Activated CD4-positive, alpha-beta T cell treated with anti-CD3 and anti-CD28 coated beads, Interleukin-2, amount 10 ng/mL, durations not matched to agents 24 days and 14 days (primary cell): ENCODE measurements at places on chromosomes 12 and 14. TPM values are rescaled to one million over a fixed set of nuclear protein-coding genes. Genes with fewer than 3 reads are reported as not detected.

LTBP2 gene
- 0.05 TPM in 1 of 2 replicates, not detected in the other for total RNA-seq

GPRC5D gene
- not detected in 2 replicates for total RNA-seq

TBC1D30 gene
- total RNA-seq: 0.95 and 1.7 TPM in 2 replicates

TAS2R9 gene
- total RNA-seq: not detected in 2 replicates

GLT1D1 gene
- total RNA-seq: 2.2 TPM in 2 replicates

SYNE3 gene
- 45.2 and 46.3 TPM in 2 replicates for total RNA-seq

LIN7A gene
- total RNA-seq: 0.31 and 0.51 TPM in 2 replicates

TAC3 gene
- 0.57 TPM in 1 of 2 replicates, not detected in the other for total RNA-seq

SYNDIG1L gene
- not detected in 2 replicates for total RNA-seq

- H3K4me1 ChIP-seq: peaks cover 7% of the 10 kb centered on the region
- DNase-seq: no peak
- H3K27me3 ChIP-seq: peaks cover 32% of the 10 kb centered on the region
- H3K36me3 ChIP-seq: no peaks in the 10 kb centered on the region
- no peak overlapping the region for H3K4me3 ChIP-seq
- no peak overlapping the region for H3K27ac ChIP-seq
Measured at GRCh38 chr12:75528692-75529091, 17.3 kb upstream of the KRR1 start.

DNA sequence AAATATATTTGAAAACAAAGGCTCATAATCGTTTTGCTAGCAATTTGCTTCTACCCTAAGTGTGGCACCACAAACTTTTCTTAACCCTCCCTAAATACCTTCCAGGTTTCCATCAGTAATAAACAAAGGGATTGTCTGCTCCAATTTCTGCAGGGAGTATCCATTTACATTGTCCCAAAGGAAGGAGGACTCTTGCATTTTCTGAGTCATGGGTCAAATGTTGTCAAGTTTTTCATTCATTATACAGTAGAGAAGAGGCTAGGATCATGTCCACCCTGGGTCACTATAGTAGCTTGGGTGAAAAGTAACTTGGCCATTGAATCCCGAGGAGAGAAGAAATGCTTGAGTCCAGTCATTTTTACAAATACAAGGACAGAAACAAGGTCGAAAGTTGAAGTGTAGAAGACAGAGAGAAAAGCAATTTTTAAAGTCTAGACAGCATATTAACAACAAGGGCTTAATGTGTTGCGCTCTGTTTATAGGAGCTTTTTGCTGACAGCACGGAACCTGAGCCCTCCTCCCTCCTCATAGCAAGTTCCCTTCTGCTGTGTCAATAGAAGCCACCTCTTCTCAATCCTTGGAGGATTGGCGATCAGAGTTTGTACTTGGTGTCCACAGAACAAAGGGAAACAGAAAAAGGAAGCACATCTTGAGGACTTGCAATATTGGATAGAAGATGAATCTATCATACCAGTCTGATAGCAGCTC, 53.1 kb downstream of the TMEM30B start:
- no peaks in the 10 kb centered on the region for H3K36me3 ChIP-seq
- H3K27ac ChIP-seq: no peak overlapping the region
- DNase-seq: no peak
- peaks cover 2% of the 10 kb centered on the region for H3K4me1 ChIP-seq
- H3K4me3 ChIP-seq: no peak overlapping the region

DNA sequence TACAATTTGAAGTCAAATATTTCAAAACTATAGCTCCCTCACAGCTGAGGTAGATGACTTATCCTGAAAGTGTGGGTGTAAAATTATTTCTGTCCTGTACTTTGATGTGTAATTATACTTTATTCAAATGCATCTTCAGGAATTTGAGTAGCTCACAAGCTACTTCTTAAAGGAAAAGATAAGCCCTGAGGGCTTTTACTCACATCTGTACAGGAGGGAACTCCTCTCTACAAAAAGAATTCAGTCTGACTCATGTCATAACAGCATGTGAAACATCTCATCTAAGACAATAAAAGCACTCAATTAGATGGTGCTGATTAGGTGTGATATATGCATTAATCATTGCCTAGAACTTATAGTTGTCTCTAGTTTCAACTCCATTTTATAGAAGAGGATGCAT, 452.0 kb downstream of the PRKD1 start:
- no peaks in the 10 kb centered on the region for H3K36me3 ChIP-seq
- DNase-seq: no peak
- H3K4me1 ChIP-seq: no peaks in the 10 kb centered on the region
- H3K27ac ChIP-seq: no peak overlapping the region
- no peak overlapping the region for H3K4me3 ChIP-seq

- no peak for DNase-seq
- no peak overlapping the region for H3K27ac ChIP-seq
- H3K27me3 ChIP-seq: no peaks in the 10 kb centered on the region
Measured at GRCh38 chr12:23929906-23930305, 19.6 kb downstream of the SOX5 start.

GRCh38 chr14:72783741-72784140, 110.2 kb downstream of the DPF3 start:
- peaks cover 3% of the 10 kb centered on the region for H3K4me1 ChIP-seq
- no peaks in the 10 kb centered on the region for H3K36me3 ChIP-seq
- no peak overlapping the region for H3K4me3 ChIP-seq
- peaks cover 2% of the 10 kb centered on the region for H3K27me3 ChIP-seq
- H3K27ac ChIP-seq: no peak overlapping the region

DNA sequence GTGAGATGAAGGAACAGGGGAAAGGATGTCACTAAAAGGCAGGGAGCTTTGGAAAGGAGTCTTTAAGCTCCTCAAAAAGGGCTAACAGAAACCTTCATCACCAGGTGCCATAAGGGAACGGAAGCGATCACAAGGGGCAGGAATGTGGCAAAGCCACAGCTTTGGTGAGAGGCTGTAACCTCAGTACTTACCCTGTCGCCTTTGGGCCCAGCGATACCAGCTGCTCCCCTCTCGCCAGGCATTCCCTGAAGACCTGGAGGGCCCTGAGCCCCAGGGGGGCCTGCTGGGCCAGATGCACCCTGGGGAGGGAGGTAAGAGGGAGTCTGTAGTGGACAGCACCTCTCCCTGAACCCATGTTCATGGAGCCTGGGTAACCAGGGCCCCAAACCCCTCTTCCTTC, 18.9 kb downstream of the TMEM106C start:
- H3K36me3 ChIP-seq: no peaks in the 10 kb centered on the region
- peaks cover 23% of the 10 kb centered on the region for H3K27me3 ChIP-seq
- peaks cover 3% of the 10 kb centered on the region for H3K4me1 ChIP-seq
- H3K27ac ChIP-seq: no peak overlapping the region
- no peak overlapping the region for H3K4me3 ChIP-seq

GRCh38 chr14:103346286-103346685, 12.2 kb downstream of the EIF5 start:
- H3K27me3 ChIP-seq: peaks cover 3% of the 10 kb centered on the region
- H3K36me3 ChIP-seq: peaks cover 35% of the 10 kb centered on the region
- no peak overlapping the region for H3K4me3 ChIP-seq
- no peak overlapping the region for H3K27ac ChIP-seq
- H3K4me1 ChIP-seq: peaks cover 5% of the 10 kb centered on the region

DNA sequence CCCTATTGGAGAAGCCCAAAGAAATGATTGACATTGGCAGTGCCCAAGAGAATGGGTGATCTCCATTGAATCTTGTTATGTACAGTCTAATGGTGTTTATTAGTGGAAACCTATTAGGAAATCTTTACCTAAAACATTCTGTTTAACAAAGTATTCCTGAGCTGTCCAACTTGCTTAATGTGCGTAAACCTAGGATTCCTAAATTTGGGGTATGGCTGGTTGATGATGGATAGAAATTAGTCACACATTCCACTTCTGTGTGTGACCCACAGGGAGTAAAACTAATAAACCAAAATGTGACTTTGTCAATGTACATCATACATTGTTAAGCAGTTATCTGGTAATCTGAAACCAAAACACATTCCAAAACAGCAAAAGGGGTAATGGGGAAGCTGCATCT, 761.3 kb downstream of the FSCB start:
- H3K4me1 ChIP-seq: no peaks in the 10 kb centered on the region
- no peaks in the 10 kb centered on the region for H3K27me3 ChIP-seq
- H3K36me3 ChIP-seq: no peaks in the 10 kb centered on the region
- no peak overlapping the region for H3K27ac ChIP-seq
- H3K4me3 ChIP-seq: no peak overlapping the region
- DNase-seq: no peak

DNA sequence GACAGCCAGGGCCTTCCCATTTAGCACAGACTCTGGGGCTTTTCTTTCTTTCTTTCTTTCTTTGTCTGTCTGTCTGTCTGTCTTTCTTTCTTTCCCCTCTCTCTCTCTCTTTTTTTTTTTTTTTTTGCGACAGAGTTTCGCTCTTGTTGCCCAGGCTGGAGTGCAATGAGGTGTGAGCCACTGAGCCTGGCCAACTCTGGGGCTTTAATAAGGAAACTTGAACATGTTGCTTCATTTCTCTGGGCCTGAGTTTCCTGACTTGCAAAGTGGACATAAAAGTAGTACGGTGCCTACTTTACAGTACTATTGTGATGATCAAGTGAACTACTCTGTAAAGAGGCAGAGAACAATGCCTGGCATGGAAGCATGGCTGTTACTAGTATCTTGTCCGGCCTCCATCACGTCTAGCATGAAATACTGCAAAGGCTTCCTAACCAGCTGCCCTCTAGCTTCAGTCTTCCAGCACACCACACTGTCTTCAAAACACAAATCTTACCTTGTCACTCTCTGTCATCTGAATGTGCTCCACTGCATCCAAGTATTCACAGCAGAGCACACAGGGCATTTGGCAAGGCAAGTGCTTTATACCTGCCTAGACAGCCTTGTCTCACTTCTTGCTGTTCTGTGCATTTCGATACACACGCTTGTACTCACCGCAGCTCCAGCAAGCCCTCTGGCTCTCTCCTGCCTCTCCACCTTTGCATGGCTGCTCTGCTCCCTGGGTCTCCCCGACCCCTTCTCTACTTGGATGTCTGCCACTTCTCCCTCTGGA, 96.7 kb downstream of the IRF2BPL start:
- H3K27me3 ChIP-seq: no peaks in the 10 kb centered on the region
- peak overlapping the region; percentile 54 for H3K27ac ChIP-seq
- no peaks in the 10 kb centered on the region for H3K36me3 ChIP-seq
- H3K4me1 ChIP-seq: peaks cover 53% of the 10 kb centered on the region
- H3K4me3 ChIP-seq: peak overlapping the region; percentile 32

DNA sequence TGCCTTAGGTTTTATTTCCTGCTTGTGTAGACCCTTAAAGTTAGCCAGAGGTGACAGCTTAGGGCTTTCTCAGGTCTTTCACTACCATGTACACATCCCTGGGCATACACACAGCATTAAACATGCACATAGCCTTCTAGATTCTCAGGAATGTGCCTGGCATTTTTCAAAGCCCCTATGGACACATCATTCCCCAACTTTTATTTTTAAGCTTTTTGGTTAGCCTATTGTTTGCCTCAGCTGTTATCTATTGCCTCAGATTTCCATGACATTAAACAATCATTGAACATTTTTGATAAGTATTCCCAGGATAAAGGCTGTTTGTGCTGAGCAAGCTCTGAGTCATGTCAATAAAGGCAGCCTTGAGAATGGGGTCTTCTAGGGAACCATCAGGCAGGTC, 15.1 kb upstream of the PPM1A start:
- peaks cover 19% of the 10 kb centered on the region for H3K27me3 ChIP-seq
- no peak for DNase-seq
- H3K27ac ChIP-seq: no peak overlapping the region
- H3K4me1 ChIP-seq: no peaks in the 10 kb centered on the region
- H3K36me3 ChIP-seq: peaks cover 2% of the 10 kb centered on the region
- no peak overlapping the region for H3K4me3 ChIP-seq

GRCh38 chr12:65293735-65294134, 15.3 kb downstream of the MSRB3 start:
- H3K27ac ChIP-seq: no peak overlapping the region
- no peak overlapping the region for H3K4me3 ChIP-seq
- peaks cover 7% of the 10 kb centered on the region for H3K27me3 ChIP-seq
- no peaks in the 10 kb centered on the region for H3K4me1 ChIP-seq
- H3K36me3 ChIP-seq: no peaks in the 10 kb centered on the region
- no peak for DNase-seq

- no peaks in the 10 kb centered on the region for H3K27me3 ChIP-seq
- H3K4me1 ChIP-seq: peaks cover 65% of the 10 kb centered on the region
- H3K4me3 ChIP-seq: peak overlapping the region; percentile 97
- H3K27ac ChIP-seq: peak overlapping the region; percentile 62
- H3K36me3 ChIP-seq: peaks cover 93% of the 10 kb centered on the region
Measured at GRCh38 chr12:4279198-4279690, 5.7 kb downstream of the CCND2 start.

- H3K27ac ChIP-seq: no peak overlapping the region
- no peaks in the 10 kb centered on the region for H3K36me3 ChIP-seq
- DNase-seq: peak; percentile 42
- peaks cover 3% of the 10 kb centered on the region for H3K27me3 ChIP-seq
Measured at GRCh38 chr12:1886396-1887008, 31.9 kb downstream of the CACNA2D4 start.

- H3K4me3 ChIP-seq: no peak overlapping the region
- DNase-seq: no peak
- no peak overlapping the region for H3K27ac ChIP-seq
Measured at GRCh38 chr12:58881816-58882215, 38.5 kb downstream of the LRIG3 start.

- peak overlapping the region; percentile 99 for H3K4me3 ChIP-seq
- H3K27me3 ChIP-seq: no peaks in the 10 kb centered on the region
- H3K4me1 ChIP-seq: peaks cover 59% of the 10 kb centered on the region
- DNase-seq: no peak
- H3K27ac ChIP-seq: peak overlapping the region; percentile 100
- peaks cover 79% of the 10 kb centered on the region for H3K36me3 ChIP-seq
Measured at GRCh38 chr12:56723352-56723751, 1.7 kb downstream of the NACA start.

DNA sequence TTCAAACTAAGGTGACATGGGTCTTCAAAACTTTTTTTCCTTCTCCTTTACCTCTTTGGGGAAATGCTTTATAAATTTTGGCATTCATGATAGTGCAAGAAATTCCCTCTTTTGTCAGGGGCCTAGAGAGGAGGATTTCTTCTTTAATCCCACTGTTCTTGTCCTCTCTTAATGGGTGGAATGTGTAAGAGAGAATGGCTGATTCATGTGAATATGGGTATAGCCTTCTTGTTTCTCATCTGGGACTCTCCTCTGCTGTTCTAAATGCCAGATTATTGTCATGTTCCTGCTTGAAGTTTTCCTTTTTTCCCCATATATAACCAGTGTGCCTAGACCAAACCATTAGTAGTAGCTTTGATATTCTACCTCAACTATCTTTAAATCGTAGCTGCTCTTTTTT, 46.7 kb downstream of the SLC38A4 start:
- no peak for DNase-seq
- H3K27me3 ChIP-seq: peaks cover 6% of the 10 kb centered on the region
- no peaks in the 10 kb centered on the region for H3K36me3 ChIP-seq
- H3K27ac ChIP-seq: no peak overlapping the region
- H3K4me1 ChIP-seq: no peaks in the 10 kb centered on the region

DNA sequence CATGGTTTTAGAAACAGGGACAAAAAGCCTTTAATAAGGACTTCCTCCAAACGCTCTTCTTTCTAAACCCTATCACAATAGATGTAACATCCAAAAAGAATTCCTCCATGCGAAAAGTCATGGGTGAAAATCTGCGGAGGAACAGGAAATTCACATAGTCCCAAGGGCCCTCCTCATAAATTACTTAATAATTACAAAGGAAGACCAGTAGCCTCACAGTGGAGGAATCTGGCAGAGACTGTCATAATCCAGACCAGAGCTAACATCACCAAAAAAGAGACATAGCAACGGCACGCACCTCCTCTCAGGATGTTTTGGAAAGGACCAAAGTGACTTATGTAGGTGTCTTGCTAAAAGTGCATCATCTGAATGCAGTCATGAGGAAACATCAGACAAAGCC, 165.7 kb downstream of the ANO2 start:
- H3K4me1 ChIP-seq: no peaks in the 10 kb centered on the region
- H3K27ac ChIP-seq: no peak overlapping the region
- peaks cover 6% of the 10 kb centered on the region for H3K27me3 ChIP-seq
- H3K36me3 ChIP-seq: no peaks in the 10 kb centered on the region
- no peak overlapping the region for H3K4me3 ChIP-seq
